ENCODE measurements at places on chromosomes 3 and 15. TPM values are rescaled to one million over a fixed set of nuclear protein-coding genes. Genes with fewer than 3 reads are reported as not detected.
A peak's percentile ranks its signal among the peaks of the same experiment; 100 is the strongest.

The STXBP5L gene
- not detected for total RNA-seq

The TCAIM gene
- total RNA-seq, result 9.4 TPM

The GANC gene
- 30.1 TPM for total RNA-seq

DNA sequence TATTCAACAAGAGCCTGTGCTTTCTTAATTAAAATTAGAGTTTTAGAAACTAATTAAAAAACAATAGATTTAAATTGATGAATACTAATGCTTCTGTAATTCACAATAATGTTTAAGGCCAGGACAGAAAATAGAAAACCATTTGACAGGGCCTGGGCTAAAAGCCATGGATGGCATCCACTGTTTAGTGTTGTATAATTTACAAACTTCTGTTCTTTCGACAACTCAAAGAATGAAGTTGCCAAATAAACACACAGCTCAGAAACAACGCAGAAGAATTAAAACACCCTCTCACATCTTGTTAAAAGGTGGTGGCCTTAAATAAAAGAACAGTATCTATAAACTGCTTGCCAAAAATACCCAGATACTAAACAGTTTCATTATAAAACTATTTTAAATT lies 347.5 kb downstream of the MECOM start:
- H3K27me3 ChIP-seq, result no peaks in the 10 kb centered on the region
- no peaks in the 10 kb centered on the region for H3K4me1 ChIP-seq
- no peak overlapping the region for H3K27ac ChIP-seq
- no peak for DNase-seq
- H3K4me3 ChIP-seq, result no peak overlapping the region

DNA sequence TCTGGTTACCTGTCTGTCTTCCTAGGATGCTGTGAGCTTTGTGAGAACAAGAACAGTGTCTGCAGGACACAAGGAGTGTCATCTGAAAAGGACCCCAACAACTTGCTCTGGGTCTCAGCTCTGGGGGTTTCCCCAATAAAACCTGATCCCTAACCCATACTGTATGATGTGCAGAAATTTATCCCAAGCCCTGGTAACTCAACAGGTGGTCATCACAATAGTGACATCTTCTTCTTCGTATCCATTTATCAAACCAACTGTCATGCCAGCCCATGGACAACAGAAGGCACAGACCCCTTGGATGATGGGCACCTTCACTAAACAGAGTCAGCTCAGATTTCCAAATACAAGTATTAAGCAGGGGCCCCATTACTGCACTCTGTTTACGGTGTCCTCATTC lies 127.5 kb downstream of the UACA start:
- no peak overlapping the region for H3K4me3 ChIP-seq
- peaks cover 12% of the 10 kb centered on the region for H3K4me1 ChIP-seq
- H3K27ac ChIP-seq, result no peak overlapping the region
- DNase-seq, result no peak

- H3K4me3 ChIP-seq, result no peak overlapping the region
- H3K36me3 ChIP-seq, result peaks cover 9% of the 10 kb centered on the region
- peak overlapping the region; percentile 89 for H3K27ac ChIP-seq
- DNase-seq, result no peak
- no peaks in the 10 kb centered on the region for H3K27me3 ChIP-seq
These were observed 162.5 kb downstream of the AKAP13 start for GRCh38 chr15:85542895-85543331.

DNA sequence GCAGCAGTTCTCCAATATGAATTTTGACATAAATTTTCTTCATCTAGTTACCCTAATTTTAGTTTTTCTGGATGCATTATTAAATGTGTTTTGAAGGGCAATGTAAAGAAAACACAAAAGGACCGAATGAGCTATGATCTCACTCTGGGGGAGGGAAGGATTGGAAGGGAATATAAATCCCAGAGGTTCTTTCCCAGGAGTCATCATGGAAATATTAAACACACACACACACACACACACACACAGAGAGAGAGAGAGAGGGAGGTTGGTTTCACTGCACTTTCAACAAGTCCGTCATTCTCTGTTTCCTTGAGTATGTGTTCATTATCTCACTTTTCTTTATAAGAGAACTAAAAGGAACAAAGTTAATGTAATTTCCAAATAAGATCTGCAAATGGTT lies 70.7 kb upstream of the DCBLD2 start:
- H3K4me3 ChIP-seq, result no peak overlapping the region
- no peak overlapping the region for H3K27ac ChIP-seq
- no peaks in the 10 kb centered on the region for H3K36me3 ChIP-seq
